ENCODE measurements at places on chromosomes 11 and 22.

GRCh38 chr22:21816787-21817496, 50.5 kb downstream of the MAPK1 start:
- peak; percentile 86 for DNase-seq

- DNase-seq = no peak
Measured at GRCh38 chr11:103714246-103714645, 322.2 kb upstream of the DDI1 start.

DNA sequence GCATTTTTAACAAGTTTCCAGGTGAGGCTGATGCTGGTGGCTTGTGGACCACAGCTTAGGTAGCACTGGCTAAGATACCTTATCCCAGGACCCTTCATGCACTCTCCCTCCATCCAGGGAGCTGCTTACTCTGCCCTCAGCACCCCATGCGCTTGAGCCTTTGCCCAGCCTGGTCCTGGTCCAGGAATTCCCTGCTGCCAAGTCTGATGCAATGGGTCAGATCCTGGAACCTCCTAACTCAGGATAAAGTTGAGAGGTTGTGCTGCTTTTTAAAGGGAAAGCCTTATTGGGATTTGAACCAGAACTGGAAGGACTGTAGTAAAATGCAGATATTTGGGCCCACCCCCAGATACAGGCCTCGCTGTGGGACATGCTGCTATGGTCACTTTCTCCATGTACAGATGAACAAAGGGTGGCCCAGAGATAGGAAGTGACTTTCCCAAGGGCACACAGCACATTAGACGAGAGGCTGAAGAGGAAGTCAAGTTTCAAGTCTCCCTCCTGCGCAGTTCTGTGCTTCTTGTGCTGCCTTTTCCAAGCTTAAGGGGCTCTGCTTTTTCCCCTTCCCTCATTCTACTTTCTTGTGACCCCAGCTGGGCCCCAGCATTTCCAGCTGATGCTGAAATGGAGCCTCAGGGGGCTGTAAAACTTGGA, 824 bp upstream of the LGALS12 start:
- DNase-seq = no peak

DNA sequence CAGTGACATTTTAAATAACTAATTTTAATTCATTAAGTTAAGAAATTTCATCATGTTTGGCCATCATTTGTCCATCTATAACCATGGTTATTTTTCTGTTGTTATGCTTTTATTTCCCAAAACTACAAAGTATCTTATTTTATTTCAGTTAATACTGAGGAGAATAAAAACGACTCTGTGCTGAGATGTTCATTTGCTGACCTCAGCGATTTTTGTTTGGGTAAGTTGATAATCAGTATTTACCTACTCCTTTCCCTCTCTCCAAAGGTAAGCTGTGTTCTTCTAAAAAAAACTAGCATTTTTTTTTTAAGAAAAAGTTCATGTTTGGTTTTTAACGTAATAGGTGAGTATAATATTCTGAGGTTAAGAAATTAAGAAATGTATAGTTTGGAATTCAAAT, 111.7 kb downstream of the ANO3 start:
- DNase-seq = no peak

DNA sequence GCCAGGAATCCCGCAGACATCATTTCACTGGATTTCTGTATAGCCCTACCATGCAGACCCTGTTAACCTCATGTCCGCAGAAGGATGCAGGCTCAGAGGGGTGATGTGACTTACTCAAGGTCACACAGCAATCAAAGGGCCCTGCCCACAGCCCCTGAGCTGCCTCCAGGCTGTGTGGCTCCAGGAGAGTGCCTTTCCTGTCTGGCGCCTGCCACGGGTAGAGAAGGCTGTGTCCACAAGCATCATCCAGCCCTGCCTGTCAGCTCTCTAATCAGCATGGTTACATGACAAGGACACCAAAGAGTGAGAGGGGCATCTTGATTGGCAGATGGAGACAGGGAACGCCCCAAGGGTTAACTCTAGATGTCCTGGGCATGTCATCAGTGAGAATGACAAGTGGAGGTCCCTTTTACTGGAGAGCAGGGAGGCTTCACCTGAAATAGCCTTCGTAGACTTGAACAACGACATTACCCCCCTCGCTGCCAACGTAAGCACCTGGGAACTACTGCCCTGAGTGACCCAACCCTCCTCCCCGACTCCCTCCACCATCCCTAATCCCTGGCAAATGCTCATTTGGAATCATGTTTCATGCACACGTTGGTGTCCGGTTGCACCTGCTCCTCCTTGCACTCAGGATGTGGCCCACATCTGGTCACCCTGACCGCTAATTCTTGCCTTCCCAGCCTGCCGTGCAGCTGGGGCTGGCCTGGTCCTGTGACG, 6.9 kb downstream of the FGF19 start:
- no peak for DNase-seq

DNA sequence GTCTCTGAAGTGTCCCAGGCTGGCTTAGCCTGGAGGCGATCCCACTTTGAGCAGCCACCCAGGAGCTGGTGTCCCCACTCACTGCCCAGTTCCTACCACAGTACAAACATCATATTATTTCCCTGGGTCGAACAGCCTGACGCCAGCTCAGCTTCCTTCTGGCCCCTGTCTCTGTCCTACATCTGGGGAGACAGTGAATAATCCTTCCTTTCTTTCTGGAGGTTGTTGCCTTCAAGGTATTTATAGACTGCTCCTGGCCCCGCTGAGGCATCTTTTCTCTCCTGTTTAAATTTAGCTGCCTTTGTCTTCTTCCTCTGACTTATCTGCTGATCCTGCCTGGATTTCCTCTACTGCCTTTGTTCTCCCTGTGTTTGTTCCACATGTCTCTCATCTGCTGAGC, 56.8 kb upstream of the LRRC55 start:
- DNase-seq = no peak

DNA sequence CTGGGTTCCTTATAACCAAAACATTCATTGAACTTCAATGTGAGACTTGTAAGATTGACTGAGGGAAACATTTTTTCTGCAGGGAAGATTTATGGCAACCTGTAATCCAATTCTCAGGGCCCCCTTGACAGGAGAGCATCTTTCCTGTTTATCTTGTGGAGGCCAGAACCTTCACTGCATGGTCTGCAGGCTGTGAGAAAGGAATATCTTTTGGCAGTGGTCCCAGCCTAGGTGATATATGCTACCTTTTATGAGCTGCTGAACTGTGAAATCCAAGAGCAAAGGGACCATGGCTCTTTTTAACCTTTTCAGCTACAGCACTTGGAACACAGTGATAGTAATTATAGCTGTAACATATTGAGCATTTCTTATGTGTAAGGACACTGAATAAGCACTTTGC, 590.2 kb upstream of the B3GAT1 start:
- DNase-seq = no peak

- DNase-seq = no peak
Measured at GRCh38 chr22:46067159-46068111, 82.9 kb upstream of the PPARA start.

DNA sequence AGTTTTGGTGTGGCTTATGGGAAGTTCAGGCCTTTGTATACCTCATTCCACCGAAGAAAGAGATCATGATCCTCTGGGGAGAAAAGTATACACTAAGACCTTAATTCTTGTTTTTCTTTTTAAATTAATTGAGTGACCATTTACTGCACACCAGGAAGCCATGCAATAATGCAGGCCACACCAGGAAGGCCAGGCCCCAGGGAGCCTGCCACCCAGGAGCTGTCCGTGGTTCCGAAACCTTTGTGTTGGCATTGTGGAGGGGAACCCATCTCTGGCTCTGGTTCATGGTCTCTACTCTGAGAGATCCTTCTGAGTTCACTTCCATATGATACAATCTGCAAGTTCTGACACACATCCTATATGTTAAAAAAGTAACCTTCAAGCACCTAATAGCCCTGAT, 291.8 kb downstream of the MIAT start:
- peak; percentile 26 for DNase-seq

DNA sequence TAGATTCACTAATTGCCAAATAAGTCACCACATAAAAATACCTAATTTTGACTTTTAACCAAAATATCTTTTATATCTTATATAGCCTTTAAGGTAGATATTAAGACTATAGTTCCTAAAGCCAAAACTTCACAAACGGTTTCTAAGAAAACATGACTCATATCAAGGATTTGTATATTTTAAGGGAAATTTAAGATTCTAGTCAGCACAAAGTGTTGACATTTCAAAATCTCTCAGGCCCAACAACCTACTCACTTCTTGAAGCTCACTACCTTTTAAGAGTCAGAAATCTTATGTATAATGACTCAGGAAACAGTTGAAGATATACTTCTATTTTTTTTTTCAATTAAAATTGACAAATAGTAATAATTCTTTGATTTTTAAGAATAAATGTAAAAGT, 221.9 kb downstream of the SBF2 start:
- no peak for DNase-seq

DNA sequence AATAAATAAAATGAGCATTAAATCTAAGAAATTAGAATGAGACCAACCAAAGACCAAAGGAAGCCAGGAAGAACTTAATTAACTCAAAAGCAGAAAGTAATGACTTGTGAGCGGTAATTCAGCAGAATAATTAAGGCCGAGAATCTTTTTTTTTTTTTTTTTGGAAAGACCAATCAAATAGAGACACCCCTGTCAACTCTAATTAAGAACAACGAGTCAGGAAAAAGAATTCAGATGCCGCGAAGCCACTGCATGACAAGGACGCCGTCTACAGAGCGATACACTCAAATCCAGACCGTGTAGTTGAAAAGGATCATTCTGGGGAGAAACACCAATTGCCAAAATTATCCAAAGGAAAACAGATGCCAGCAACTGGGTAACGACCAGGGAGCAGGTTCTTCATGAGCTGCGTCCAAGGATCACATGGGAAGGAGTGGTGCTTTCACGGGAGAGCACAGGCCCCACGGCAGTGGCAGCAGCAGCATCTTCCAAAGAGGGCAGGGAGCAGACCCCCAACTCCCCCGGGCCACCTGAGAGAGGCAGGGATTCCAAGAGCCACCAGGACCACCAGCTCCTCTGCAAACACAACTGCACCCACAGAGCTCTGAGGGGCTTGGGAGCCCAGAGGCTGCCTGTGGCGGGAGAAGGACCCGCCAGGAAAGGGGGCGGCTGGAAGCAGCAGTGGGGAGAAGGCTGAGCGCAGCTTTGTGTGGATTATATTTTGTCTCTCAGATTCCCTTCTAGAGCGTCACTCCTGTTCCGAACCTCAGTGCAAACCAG, 469.8 kb downstream of the BRD1 start:
- no peak for DNase-seq

DNA sequence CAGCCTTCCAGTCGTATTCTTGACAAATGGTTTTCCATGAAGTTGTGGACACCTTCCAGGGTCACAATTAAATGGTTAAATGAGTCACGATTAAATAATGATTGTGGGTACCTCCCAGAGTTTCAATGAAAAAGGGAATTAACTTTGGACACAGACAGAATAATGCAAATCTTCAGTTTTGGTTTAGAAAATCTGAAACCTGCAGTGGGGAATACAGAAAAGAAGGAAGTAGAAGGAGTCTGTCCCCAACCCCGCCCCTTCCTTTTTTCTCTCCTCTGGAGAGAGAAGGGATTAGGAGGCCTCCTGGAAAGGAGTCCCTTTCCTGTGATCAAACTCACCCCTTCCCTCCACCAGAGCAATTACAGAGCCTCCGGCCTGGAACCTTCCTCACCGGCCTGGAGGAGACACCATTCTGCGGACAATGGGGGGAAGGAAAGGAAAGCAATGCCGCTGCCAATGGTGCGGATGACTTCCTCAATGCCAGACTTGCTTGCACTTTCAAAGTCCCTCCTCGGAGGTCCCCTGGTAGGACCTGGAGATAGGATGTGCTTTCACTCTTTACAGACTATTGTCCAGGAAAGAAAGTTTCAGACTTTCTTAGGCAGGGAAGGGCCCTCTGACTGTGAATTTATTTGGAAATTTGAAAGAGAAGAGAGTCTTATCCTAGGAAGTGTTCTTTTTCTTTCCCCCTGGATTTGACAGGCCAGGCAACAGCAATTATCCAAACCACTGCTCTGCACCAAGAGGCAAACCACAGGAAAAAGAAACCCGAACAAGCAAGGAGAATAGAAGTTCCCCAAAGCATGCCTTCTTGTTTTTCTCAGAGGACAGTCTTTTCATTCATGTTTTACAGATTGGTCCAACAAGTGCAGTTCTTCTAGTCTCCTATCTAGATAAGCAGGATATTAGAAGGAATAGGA, 86.8 kb downstream of the PTPRJ start:
- DNase-seq = no peak

GRCh38 chr11:17766073-17766359, 31.4 kb downstream of the KCNC1 start:
- DNase-seq = no peak

DNA sequence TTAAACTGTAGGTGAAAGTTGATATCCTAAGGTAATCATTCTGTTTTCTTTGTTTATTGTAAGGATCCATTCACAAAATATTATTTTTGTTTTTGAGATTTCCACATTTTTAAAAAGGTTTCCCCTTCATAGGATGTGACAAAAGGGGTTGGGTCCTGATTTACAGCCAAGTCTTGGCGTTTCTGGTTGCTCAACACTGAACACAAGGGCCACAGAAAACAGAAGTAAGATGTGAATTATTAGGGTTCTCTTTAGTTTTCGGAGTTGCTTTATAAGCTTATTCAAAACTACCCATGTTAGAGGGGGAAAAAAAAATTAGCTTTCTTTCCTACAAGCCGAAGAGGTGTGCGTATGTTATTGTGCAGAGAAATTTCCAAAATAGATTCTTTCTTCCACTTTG, 30.0 kb upstream of the FLI1 start:
- no peak for DNase-seq

GRCh38 chr11:84333221-84333620, 1047.1 kb upstream of the CCDC90B start:
- no peak for DNase-seq

- DNase-seq = no peak
Measured at GRCh38 chr11:116773203-116774097, 663 bp upstream of the BUD13 start.

DNA sequence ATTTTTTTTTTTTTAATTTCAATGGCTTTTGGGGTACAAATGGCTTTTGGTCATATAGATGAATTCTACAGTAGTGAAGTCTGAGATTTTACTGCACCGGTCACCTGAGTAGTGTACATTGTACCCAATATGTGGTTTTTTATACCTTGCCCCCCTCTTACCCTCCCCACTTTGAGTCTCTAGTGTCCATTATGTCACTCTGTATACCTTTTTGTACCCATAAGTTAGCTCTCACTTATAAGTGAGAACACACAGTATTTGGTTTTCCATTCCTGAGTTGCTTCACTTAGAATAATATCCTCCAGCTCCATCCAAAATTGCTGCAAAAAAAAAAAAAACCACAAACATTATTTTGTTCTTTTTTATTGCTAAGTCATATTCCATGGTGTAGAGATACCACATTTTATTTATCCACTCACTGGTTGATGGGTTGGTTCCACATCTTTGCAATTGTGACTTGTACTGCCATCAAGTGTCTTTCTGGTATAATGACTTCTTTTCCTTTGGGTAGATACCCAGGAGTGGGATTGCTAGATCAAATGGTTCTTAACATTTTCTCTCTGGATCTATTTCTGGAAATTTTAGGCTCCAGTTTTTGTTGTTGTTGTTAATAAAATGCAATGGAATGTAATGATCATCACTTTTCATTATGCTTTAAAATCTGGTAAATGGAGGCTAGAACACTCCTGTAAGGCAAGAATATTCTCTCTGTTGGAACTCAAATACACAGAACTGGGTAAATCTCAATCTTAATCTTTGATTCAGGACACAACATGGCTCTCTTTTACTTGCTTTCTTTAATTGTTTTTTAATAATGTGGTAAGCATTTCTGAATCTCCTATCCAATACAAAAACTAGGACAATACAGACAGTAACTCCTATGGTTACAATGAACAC, 10.3 kb downstream of the NEAT1 start:
- no peak for DNase-seq
